ENCODE measurements at places on chromosomes 3 and 15.

GRCh38 chr15:45179221-45179985, 8.4 kb downstream of the SHF start:
- DNase-seq = peak; percentile 41

DNA sequence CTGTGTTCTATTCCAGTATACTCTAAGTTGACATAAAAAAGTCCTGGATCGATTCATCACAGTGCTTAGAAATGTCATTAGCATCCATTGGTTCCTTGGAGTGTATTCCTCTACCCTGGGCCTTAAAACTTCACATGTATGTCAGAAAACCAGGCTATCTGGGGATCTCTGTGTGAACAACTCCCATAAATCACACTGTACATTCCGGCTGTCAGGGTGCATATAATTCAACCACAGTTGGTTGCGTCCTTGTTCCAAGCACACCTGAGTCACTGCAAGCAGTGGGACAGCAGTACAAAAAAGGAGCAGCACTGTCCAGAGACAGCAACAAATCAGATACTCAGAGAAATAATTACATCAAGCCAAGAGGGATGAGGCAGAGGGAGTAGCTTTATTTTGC, 52.4 kb downstream of the PDZRN3 start:
- no peak for DNase-seq

DNA sequence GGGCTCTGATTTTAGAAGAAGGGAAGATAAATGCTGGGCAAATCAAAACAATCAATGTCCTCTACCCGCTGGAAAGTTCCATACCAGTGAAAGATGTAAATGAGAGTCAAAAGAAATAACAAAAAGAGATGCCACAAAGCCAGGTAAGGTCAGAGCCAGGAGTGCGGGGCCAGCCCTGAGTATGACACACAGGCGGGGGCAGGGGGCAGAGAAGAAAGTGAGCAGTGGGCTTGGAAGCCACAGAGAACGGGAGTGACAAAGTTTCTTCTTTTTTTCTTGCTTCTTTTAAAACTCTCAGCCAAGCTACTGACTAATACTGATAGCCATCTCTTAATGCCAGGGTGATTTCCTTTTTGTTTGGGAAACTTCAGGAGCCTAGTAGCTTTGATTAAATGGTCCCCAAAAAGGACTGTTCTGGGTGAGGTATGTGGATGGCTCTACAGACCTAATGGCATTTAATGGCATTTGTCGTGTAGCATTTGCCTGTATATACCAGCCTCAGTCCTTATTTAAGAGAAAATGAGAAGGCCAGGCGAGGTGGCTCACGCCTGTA, 23.1 kb upstream of the TSEN2 start:
- no peak for DNase-seq

DNA sequence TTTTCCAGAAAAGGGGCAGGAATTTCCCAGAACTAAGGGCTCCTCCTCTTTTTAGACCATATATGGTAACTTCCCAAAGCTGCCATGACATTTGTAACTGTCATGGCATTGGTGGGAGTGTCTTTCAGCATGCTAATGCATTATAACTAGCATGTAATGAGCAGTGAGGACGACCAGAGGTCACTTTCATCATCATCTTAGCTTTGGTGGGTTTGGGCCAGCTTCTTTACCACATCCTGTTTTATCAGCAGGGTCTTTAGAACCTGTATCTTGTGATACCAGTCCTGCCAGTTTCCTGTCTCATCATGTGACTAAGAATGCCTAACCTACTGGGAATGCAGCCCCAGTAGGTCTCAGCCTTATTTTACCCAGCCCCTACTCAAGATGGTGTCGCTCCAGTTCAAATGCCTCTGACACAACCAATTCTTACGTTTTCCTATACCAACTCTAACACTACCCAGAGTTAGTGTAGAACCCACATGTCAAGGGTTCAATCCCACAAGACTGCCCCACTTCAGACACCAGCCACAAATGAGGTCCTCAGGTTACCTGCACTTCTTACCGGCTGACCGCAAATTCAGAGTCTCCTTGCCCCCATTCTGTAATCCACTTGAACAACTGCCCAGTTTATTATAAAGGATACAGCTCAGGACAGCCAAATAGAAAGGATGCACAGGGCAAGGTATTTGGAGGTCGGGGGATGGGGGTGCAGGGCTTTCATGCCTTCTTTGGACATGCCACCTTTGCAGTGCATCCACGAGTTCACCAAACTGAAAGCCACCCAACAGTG, 17.7 kb downstream of the FOXB1 start:
- DNase-seq = peak; percentile 93

DNA sequence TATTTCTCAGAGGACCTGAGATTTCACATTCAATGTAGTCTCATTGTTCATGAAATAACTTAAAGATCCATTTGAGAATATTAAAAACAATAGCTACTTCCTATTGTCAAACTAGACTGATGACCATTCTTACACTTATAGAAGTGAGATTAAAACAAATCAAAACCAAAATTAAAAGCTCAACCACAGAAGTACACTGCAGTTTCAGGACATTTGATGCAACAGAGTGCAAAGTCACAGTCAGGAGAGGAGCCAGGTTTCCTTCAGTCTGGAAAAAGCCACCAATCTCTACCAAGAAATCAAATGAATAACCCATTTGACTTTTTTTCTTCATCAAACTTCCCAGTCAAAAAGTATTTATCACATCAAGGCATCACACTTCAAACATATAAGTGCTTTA, 5.5 kb downstream of the CCPG1 start:
- DNase-seq = no peak

GRCh38 chr3:10268930-10269329, 20.7 kb downstream of the TATDN2 start:
- no peak for DNase-seq

DNA sequence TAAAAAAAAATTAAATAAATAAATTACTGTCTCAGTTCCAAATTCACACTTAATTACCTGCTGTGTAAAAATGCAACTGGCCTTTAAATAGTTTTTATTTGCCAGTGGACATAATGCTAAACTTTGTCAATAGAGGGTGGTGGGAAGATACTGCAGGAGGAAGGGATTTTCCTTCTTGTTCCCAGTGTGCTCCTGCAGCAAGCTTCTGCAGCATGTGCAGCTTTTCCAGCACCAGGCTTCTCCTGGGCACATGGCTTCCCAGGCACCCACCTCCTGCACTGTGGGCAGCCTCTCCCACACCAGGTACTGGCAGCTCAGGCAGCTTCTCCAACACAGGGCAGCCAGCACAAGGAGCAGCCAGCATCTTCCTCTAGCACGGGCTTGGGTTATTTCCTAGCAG, 29.6 kb upstream of the BBX start:
- no peak for DNase-seq

DNA sequence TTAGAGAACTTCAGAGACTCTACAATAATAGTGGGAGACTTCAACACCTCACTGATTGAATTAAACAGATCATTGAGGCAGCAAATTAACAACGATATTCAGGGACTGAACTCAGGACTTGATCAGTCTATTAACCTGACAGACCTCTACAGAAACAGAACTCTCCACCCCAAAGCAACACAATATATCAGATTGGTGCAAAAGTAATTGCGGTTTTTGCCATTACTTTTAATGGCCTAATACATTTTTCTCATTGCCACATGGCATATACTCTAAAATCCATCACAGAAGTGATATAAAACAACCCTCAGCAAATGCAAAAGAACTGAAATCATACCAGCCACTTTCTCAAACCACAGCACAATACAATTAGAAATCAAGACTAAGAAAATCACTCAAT, 298.1 kb upstream of the SGO1 start:
- no peak for DNase-seq

DNA sequence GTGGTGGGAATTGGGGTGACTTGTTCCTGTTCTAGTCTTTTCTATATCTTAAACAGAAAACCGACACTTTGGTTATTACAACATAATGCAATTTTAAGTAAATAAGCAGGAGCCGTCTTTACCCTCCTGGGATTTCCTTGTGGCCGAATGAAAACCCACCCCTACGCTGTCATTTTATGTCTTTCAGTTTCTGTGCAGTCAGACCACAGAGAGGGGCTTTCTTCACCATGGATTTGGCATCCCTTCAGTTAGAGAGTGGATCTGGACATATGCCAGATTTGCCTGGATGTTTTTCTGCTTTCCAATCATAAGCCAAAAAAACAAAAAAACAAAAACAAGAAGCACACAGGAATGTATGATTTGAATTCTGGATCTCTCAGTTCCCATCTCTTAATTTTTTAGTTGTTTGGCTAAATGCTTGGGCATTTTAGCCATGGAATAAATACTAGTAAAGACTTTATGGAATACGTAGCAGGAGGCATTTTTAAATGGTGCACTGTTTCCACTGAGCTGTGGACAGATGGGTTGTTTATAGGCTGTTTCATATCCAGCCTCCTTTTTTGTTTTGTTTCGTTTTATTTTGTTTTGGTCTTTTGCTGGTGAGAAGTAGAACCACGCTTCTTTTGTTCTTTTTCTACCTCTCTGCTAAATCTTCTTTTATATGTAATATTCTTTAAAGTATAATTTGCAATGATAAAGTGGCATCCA, 272.9 kb downstream of the FEZF2 start:
- no peak for DNase-seq

All from hematopoietic multipotent progenitor cell treated with erythropoietin and hydrocortisone succinate and interleukin-3 and kit ligand, for 4 days (in vitro differentiated cells).